ENCODE measurements at places on chromosomes 7 and 10. TPM values are rescaled to one million over a fixed set of nuclear protein-coding genes. Genes with fewer than 3 reads are reported as not detected.

The CLCN1 gene
- polyA plus RNA-seq: not detected

The IL2RA gene
- polyA plus RNA-seq: not detected

GRCh38 chr7:41097501-41097900 lies 605.4 kb downstream of the INHBA start:
- no peak for DNase-seq

GRCh38 chr10:62461120-62461519 lies 87.0 kb downstream of the ZNF365 start:
- DNase-seq: no peak

DNA sequence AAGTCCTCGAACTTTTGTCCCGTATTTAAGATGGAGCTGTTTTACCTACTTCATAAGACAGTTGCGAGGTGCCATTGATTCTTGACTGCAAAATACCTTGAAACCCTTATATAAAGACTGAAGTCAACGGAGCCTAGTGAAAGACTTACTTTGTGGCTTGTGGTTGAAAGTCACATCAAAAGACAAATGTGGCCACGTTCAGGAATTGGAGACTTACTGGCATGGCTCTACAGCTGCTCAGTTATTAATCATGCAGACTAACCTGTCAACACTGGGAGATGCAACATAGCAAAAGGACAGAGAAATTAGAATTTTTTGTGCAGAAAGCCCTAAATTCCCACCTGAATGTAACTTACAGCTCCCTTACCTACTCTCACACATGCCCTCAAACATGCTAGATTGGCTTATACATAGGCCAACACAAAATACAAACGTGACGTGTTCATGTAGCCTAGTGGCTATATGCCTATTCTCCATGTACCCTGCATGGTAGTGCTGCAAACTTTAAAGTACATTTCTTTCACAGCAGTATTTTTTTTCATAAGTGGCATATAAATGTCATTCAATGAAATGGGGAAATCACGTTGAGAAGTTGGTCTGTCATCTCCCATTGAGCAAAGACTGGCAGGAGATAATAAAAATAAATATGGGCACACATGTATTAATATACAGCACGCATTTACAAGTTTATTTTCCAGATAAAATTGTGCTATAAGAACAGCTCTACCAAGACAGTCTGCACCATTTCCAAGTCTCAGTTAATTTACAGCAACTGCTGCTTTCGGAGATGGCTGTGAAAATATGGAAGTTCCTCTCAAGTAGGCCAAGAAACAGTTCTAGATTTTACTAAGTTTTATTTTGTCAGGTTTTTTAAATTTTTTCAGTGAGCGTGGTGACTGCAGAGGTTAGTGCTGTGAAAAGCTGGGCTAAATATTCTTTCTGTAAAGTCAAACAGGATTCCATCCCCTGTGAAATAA lies 170.4 kb upstream of the C7orf33 start:
- DNase-seq: no peak
